Activated CD4-positive, alpha-beta memory T cell treated with anti-CD3 and anti-CD28 coated beads for 36 hours (primary cell): ENCODE measurements at places on chromosomes 13 and 19. TPM values are rescaled to one million over a fixed set of nuclear protein-coding genes. Genes with fewer than 3 reads are reported as not detected.

DNA sequence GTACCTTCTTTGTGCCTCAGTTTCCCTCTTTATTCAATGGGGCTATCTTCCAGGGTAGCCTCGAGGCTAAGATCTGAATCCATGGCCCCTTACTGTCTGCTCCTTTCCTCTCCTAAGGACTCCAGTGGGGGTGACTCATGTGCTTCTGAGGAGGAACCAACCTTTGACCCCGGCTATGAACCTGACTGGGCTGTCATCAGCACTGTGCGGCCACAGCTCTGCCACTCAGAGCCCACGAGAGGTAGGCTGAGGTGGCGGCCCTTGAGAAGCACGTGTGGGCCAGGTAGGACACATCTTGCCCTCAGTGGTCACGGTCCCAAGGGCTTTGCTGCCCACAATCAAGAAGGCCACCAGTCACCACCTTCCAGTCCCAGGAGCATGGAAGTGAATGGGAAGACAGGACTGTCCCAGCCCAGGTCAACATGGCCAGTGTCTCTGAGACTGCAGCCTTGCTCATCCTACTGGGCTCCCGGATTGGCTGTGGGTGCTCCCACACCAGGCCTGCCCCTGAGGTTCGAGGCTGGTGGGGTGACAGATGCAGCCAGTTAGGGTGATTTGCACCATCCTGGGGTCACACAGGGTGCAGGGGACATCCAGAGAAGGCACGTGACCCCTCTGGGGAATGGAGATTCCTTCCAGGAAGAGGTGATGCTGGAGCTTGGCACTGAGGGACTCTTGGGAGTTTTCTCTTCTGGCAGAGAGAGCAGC, 2.8 kb downstream of the TBC1D17 start:
- no peak for DNase-seq

DNA sequence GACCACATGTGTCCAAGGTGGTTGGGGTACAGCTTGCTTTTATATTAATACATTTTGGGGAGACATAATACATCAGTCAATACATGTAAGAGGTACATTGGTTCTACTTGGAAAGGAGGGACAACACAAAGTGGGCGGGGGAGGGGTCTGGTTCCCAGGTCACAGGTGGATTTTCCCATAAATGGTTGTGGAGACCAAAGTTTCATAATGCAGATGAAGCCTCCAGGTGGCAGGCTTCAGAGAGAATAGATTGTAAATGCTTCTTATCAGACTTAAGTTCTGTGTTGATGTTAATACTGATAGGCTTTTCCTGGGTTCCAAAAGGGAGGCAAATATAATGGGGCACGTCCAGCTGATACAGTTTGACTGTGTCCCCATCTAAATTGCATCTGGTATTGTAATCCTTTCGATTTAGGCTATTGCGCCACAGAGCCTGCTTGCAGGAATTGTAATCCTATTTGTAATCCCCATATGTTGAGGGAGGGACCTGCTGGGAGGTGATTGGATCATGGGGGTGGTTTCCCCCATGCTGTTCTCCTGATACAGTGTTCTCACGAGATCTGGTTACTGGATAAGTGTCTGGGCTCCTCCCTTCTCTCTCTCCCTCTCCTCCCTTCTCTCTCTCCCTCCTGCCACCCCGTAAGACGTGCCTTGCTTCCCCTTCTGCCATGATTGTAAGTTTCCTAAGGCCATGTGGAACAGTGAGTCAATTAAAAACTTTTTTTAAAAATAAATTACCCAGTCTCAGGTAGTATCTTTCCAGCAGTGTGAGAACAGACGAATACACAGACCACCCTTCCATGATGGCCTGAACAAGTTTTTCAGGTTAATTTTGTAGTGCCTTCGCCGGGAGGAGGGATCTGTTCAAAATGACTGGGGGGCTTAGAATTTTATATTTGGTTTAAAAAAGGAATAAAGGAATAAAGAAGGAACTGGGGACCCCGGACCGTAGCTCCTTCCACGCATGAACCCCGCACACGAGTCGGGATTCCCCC, 44.9 kb downstream of the ZNF823 start:
- DNase-seq: no peak

GRCh38 chr19:12064590-12065538, at the start of gene ZNF844:
Gene ZNF844, plus strand, starts transcription at chr19:12064731. Its CDS starts 143 bp downstream, at chr19:12064874.
- peak; percentile 86 for DNase-seq

DNA sequence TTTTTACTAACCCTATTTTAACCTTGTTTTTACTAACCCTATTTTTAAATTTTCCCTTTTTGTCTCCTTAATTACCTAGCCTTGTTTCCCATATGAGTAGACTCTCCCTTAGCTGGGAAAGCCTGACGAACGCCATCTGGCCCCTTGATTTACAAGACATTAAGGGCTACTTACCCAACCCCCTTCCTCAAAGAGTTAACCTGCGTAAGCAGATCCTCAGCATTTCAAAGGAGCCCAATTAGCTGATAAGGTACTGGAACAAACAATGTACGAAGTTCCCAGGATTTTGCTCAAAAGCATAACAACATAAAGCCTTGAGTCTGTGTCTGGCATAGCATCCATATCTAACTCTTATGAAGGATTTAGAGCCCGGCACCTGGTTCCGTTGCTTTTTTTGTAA, 4.7 kb upstream of the MVB12A start:
- no peak for DNase-seq

- DNase-seq: no peak
These were observed 32.8 kb downstream of the TSC22D1 start for GRCh38 chr13:44543369-44543768.

DNA sequence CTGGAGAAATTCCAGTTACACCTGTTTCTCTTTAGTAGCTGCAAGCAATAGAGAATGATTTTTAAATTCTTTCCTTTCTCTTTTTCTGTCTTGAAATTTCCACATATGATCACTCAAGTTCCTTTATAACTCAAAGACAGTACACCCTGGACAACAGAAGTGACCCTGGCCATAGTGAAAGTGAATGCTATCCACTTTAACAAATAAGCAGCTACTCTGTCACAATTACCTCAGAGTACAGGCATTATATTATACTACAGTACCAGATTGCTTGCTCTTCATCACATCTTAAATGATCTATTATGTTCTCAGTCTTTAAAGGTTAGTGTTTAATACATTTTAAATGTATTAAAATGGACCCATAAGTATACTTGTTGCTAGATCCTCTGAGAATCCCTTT, 136.2 kb downstream of the KLF12 start:
- DNase-seq: no peak

- no peak for DNase-seq
These were observed 104.0 kb downstream of the DGKH start for GRCh38 chr13:42152495-42152894.

DNA sequence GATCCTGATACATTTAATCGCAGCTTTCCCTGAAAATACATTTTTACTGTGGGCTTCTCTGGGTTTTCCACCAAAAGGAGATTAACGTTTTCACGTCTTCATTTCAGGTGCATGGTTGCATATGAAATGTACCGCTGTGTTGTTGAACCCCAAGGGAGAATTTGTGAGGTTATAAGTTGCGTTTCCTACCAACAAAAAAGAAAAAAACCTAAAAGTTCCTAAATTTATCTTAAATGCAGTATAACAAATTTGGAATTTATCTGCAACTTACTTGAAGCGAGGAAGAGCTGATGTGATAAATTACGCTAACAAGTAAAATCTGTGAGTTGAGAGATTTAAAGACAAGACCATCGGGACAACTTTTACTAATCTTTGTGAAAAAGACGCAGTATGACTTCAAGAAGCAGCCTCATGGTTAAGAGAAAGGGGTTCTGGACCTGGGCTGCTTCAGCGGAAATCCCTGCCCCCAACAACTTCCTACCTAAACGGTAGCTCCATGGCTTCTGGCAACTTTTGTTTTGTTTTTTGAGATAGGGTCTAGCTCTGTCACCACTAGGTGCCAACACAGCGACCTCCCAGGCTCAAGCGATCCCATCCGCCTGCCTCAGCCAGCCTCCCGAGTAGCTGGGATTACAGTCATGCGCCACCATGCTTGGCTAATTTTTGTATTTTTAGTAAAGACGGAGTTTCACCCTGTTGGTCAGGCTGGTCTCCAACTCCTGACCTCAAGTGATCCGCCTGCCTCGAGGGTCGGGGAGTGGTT, 958 bp upstream of the OBI1 start:
- DNase-seq: peak; percentile 18

- peak; percentile 45 for DNase-seq
These were observed 108.7 kb downstream of the TEX29 start for GRCh38 chr13:111429064-111429558.

- DNase-seq: no peak
These were observed 294.6 kb downstream of the ITGBL1 start for GRCh38 chr13:101747039-101747438.

- no peak for DNase-seq
These were observed 3.7 kb upstream of the TMEM86B start for GRCh38 chr19:55232286-55232602.

- no peak for DNase-seq
These were observed 183.4 kb downstream of the RFC3 start for GRCh38 chr13:34001389-34001788.

- DNase-seq: no peak
These were observed 6.8 kb downstream of the CYSLTR2 start for GRCh38 chr13:48660361-48661076.

GRCh38 chr13:48994706-48995105, 19.0 kb downstream of the FNDC3A start:
- DNase-seq: no peak

DNA sequence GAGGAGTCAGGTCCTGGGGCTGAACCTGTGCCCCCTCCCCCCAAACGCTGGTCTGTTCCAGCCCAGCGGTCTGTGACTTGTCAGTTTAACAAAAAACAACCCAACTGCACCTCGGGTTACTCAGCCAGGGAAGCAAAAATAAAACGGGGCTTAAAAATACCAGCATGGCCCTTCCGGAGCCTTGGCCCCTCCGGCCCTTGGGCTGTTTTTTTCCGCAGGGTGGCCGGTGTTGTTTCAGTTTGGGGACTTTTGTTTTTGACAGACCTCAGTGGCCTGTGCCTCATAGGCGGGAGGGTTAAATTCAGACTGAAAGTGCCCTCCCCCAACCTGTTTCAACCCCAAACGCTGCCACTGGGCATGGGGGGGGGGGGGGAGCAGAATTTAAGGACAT, 4.0 kb downstream of the TCF3 start:
- no peak for DNase-seq

GRCh38 chr13:108049211-108049610, 166.1 kb downstream of the LIG4 start:
- no peak for DNase-seq

- DNase-seq: no peak
These were observed 1.5 kb upstream of the OBI1 start for GRCh38 chr13:78660495-78660857.

DNA sequence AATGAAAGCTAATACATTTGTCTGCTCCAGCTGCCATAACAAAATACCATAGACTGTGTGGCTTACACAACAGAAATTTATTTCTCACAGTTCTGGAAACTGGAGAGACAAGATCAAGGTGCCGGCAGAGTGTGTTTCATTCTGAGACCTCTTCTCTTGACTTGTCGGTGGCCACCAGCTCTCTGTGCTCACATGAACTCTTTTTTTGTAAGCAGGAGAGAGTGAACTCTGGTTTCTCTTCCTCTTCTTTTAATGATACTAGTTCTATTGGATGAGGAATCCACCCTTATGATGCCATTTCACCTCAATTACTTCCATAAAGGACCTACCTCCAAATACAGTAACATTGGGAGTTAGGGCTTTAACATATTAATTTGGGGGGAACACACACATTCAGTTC, 11.7 kb downstream of the KCTD12 start:
- DNase-seq: no peak

PLIN4 gene
- total RNA-seq: not detected

IQCN gene
- 0.36 TPM for total RNA-seq

ZNF780A gene
- 17.3 TPM for total RNA-seq

WDR87 gene
- not detected for total RNA-seq

EHD2 gene
- 1.6 TPM for total RNA-seq

EBI3 gene
- total RNA-seq: 14.2 TPM

IGFL3 gene
- not detected for total RNA-seq

STOML3 gene
- total RNA-seq: not detected

ICAM4 gene
- total RNA-seq: 0.59 TPM

SIGLEC6 gene
- total RNA-seq: not detected
